ENCODE measurements at places on chromosomes 2 and 18.

DNA sequence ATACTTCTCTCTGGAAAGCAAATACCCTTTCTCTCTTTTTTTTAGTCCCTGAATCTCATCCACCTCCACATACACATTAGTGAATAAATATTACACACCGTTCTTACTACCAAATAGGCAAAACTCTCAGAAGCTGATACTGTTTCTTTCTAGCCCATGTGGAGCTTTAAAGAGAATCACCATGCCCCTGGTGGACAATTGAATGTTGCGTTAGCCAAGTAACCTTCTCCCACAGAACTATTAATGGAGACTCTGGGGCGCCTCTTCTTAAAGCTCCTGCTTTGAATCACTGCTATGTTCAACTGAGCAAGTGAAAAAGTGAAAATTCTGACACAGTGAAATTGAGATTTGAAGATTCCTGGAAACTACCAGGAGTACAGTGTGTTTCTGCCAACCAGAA is 522.8 kb upstream of the CDH7 start:
- DNase-seq = no peak

- DNase-seq = no peak
Measured at GRCh38 chr2:64092502-64092901, 51.7 kb downstream of the PELI1 start.

- no peak for DNase-seq
Measured at GRCh38 chr2:120885321-120885720, 149.7 kb downstream of the GLI2 start.

GRCh38 chr2:216021768-216022565 is 8.6 kb upstream of the MREG start:
- no peak for DNase-seq

DNA sequence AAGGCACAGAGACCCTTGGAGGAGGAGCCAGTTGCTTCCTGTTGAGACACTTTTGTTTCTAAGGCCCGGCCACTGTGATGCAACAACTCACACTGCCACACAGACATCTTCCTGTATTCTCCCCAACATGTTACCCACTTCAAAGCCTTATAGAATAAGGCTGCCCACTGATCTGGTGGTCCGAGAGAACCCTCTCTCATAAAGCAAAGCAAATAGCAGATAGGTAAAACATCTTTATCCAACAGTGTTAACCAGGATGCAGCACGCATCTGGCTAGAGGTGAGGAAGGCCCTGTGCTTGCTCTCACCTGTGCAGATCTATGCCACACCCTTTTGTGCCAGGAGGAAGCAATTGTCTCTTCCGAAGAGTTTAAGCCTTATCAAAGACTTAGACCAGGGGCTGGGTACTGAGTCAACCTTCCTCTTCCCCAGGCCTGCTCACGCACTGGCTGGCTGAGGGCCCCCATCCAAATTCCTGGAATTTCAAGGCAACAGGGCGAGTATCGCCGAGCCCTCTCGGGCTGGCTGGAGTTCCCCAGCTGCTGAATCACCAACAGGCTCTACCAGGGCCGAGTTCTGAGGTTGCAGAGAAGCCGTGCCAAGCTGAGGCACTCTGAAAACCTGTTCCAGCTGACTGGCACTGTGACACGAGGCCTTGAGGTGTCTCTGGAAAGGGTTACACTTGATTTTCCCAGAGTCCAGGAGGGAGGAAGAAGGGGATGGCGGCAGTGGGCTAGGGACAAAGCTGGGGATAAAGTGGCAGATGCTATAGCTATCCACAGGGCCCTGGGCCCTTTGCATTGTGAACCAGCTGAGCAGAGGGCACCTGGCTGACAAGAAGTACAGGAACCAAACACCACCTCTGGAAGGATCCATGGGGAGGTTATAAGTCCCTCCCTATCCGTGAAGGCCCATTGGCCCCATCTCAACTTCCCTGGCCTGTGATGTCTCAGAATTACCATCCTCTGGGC is 29.3 kb downstream of the TGFA start:
- DNase-seq = peak; percentile 39

DNA sequence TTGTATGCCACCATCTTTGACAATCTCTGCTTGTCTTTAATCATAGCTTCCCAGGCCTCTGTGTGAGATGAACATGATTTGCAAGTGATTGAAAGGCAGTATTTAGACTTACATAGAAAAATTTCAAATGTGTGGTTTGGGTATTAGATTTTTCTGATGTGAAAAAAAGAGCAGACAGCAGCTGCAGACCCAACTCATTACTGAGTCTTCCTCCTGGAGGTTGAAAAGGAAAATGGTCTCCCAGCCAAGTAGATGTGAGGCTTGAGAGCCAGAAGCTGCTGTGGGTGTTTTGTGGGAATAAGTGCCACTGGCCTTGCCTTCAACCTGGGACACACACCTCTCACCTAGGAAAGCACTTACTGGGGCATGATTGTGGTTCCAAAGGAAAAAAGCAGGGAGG is 92.5 kb downstream of the KCTD18 start:
- no peak for DNase-seq

DNA sequence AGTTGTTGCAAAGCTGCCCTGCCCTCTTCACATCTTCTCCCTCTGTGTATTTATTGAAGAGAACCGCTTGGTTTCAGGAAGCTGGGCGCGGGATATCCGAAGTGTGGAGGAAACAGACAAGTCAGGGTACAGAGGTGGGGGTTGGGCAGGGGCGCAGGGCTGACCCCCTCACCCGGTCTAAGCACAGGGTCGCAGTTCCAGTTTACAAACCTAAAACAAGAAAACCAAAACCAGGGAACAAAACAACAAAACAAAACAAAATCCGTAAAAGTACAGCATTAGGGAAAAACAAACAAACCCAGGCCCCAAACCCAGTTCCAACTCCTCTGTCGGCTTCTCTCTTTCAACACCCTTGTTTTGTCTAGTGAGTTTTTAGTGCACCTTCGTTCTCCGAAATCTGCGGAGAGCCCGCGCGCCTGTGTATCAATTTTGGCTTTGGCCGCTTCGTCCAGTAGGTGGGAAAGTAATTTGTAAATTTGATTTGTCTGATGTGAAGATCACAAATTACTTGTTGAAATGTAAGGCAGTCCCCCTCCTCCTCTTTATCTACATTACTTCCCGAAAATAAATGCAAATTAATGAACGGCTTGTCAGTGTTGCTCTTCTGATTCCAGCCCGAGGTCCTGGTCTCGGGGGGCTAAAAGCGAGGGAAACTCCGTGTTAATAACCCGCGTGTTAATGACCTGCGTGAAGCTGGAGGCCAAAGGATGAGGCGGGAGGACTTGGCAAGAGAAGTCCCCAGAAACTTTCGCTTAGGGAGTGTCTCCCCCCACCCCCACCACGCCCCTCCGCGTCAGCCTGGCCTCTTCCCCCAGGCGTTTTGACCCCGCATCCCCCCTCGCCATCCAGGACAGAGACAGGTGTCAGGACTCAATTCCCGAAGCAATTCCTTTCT is 6.9 kb downstream of the OTX1 start:
- no peak for DNase-seq

DNA sequence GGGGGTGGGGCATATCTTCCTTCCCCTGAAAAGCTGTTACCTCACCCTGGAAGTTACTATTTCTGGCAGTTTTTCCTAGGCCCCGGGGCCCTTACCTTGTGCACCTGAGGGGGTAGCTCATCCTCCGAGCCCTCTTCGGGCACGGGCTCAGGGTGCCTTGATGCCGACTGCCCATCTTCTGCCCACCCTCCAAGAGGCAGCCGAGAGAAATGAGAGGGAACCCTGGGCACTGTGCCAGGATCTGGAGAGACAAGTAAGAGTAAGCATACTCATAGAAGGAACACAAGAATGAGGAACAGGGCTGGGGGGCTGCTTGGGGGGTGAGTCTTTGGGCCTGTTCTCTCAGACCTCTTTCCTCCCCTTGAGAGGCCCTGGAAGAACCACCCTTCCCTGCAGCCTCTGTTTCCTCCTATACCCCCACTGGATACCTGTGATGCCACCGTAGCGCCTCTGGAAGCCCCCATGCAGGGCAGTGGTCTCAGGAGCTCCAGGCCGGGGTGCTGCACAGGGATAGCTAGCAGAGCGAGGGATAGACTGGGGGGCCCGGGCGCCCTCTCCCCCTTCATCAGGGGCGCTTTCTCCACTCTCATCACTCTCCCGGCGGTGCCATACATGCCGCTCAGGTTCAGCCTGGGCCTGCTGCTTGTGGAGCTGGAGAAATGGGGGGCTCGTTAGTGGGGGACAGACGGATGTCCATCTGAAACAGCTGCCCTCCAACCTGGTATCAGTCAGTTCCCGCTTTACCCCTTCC is 2.1 kb upstream of the ABCB6 start:
- DNase-seq = no peak

DNA sequence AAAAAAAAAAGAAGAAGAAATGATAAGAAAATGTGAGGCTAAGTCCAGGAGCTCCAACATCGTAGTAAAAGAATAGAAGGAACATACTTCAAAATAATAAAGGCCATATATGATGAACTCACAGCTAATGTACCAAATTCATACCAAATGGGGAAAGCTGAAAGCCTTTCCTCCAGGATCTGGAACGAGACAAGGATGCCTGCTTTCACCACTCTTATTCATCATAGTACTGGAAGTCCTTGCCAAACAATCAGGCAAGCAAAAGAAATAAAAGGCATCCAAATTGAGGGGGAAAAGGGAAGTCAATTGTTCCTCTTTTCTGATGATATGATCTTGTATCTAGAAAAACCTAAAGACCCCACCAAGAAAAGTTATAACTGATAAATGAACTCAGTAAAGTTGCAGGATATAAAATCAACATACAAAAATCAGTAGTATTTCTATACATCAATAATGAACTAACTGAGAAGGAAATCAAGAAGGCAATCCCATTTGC is 170.6 kb downstream of the METTL4 start:
- no peak for DNase-seq

GRCh38 chr2:40251137-40251536 is 200.8 kb downstream of the SLC8A1 start:
- no peak for DNase-seq

DNA sequence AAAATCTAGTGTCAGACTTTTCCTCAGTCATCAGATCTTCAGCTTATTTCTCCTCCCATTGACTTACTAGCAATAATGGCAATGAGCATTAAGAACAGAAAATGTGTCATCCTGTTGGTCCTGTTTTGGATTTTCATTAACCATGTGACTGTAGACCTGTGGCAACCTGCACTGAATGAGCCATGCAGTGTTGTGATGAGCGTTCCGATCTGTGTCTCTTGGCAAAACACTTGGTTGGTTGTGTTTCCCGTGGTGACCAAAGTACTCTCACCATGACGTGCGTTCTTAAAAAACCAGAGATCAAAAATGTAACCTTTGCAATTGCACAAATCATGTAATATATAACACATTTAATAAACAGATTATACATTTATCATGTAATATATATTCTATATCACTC is 138.6 kb downstream of the MAP3K20 start:
- DNase-seq = no peak

- DNase-seq = no peak
Measured at GRCh38 chr2:239991689-239992314, 33.3 kb downstream of the NDUFA10 start.

DNA sequence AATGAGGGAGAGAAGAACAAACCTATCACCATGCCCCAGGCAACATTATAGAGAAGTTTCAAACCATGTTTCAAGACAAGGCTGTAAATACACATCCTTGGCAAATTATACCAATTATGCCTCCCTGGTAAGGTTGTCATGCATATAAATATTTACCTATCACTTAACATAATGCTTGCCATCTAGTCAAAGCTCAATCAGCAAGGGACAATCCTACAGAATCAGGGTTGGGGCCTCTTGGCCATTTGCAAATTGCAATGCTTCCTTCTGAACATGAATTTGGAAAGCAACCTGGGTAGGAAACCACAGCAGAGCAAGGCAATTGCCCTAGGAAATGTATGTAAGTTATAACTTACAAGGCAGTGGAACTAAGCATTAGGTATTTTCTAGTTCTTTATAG is 907.2 kb upstream of the CDH2 start:
- DNase-seq = no peak

- DNase-seq = peak; percentile 59
Measured at GRCh38 chr2:130355578-130356431, at the start of gene PTPN18. Gene PTPN18, plus strand, starts transcription at chr2:130356056. Its CDS starts 52 bp downstream, at chr2:130356108.

GRCh38 chr2:112869258-112869842 is 32.8 kb upstream of the IL1B start:
- no peak for DNase-seq

DNA sequence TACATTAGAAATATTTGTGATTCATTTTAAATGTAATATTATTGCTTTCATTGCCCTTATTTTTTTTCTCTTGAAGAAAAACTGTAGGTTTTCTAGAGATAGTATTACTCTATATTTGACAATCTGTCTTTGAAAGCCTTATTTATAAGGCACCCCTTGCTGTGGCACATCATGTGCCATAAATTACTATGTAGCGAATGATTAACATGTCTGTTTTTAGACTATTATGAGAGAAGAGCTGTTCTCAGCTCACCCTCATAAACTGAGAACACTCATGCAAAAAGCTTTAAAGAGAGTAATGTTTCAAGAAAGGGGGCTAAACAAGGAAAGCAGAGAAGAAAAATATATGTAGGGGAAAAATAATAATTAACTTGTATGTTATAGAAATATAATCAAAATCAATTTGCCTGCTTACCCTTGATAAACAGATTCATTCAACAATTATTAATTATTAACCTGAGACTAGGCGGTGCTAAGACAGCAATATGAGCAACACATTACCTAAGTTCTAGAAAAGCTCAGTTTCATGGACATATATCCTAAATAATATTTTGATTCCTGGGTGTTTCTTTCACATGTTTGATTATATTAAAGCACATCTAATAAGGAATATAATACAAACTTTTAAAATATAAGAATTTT is 69.0 kb downstream of the RAB3GAP1 start:
- no peak for DNase-seq

DNA sequence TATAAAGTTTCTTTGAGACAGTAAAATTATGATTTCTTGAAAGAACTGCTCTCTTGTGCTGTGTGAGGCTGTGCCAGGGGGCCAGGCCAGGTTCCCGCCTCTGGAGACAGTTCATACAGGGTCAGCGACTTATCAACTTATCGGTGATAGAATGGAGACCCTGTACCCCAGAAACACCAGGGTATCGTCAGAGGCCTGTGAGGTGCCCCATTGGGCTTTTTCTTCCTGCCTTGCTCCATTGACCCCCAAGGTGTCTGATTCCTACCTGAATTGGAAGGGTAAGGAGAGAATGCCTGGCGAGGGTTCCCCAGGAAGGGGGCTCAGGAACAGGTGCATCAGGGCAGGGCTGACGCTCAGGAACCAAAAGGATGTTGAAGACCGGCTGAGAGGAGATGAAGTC is 4.3 kb downstream of the DLX1 start:
- DNase-seq = no peak

GRCh38 chr2:207603486-207603885 is 21.7 kb downstream of the METTL21A start:
- DNase-seq = no peak

DNA sequence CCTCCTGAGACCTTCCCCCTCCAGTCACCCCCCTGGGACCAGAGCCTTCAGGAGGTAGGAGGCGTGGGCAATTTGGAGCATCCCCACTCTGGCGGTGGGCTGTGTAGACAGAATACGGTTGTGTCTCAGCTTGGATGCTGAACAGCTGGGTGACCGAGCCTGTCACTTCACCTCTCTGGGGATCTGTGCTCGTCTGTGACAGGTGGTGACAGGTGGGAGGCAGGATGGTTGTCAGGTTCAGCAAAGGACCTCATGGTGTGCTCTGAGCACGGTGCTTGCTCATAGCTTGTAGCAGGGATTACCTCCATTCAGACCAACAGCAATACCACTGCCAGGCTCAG is 186.5 kb upstream of the HS6ST1 start:
- no peak for DNase-seq

- no peak for DNase-seq
Measured at GRCh38 chr2:23734416-23734815, 192.5 kb downstream of the ATAD2B start.
